Natural killer cell (primary cell): ENCODE measurements at places on chromosomes 1 and 21. TPM values are rescaled to one million over a fixed set of nuclear protein-coding genes. Genes with fewer than 3 reads are reported as not detected.

DNA sequence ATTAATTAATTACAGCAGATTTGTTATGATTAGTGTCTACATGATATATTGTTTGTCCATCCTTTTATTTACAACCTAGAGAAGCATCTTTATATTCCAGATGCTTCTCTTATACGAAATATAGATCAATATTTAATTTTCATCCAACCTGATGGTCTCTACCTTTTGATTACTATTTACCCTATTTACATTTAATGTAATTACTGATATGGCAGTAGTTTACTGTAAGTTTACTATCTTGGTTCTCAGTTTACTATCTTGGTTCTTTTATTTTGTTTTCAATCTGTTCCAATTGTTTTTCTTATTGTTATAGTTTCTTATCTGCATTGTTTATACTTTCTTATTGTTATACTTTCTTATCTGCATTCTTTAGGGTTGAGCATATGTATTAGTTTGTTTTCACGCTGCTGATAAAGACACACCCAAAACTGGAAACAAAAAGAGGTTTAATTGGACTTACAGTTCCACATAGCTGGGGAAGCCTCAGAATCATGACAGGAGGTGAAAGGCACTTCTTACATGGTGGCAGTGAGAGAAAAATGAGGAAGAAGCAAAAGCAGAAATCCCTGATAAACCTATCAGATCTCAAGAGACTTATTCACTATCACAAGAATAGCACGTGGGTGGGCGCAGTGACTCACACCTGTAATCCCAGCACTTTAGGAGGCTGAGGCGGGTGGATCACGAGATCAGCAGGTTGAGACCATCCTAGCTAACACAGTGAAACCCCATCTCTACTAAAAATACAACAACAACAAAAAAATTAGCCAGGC, 28.9 kb downstream of the FAF1 start:
- no peak for DNase-seq

DNA sequence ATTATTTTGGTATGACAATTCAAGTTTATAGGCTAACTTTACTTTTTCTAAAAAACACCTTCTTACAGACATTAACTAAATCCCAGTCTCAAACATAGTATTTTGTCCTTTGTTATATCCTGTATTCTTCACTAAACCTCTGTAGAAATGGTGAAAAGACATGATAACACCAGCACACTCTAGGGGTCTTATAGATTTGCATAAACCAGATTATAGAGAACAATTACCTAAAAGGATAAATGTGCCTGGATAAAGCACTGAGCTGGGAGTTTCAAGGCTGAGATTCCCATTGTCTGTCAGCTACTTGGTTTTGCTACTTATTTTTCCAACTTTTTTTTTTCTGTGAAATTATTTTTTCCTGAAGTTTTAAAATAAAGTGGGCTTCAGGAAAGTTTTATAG, 1288.6 kb upstream of the TMPRSS15 start:
- DNase-seq: no peak

GRCh38 chr1:5099558-5099957, 445.1 kb downstream of the AJAP1 start:
- DNase-seq: no peak

- DNase-seq: no peak
Measured at GRCh38 chr21:40176724-40177123, 309.5 kb downstream of the PCP4 start.

DNA sequence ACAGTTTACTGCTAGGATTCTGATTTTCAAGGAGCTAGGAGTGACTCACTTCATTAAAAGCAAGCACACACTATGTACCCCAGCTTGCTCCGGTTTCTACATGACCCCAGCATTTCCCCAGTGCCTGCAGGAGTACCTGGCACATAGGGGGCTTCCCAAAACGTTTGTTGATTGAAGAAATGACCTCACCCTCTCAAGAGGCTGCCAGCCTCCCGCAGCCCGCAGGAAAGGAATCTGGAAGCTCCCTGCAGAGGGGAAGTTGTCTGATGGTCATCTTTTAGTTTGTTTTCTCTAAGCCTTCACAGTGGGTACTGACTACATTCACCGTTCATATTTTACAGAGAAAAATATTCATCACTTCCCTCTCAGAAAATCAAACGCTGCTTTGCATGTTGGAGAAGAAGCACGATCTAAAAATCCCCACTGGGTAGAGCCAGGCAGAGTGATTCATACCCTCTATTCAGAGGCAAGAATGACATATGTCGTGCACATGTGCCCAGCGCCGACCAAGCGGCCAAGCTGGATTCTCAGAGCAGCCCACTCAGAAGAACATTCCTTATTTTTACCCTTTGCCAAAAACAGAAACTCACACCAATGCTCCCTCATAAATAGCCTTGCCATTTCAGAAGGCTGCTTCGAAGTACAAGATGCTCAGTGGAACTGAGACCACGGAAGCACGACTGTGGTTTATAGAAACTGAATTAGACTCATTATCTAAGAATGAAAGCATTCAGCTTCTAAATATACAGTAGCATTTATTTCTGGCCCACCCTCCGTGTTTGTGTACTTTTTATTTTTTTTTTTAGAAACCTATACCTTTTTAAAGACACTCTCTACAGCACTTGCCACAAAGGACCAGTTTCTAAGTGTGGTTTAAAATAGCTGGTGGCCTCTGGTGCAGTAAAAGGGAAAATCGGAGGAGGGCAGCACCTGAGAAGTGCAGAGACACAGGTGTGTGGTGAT, 143.2 kb downstream of the MIS18A start:
- no peak for DNase-seq

- no peak for DNase-seq
Measured at GRCh38 chr1:228404107-228404720, 2.4 kb downstream of the TRIM11 start.

- DNase-seq: peak; percentile 69
Measured at GRCh38 chr1:40861224-40862003, 749 bp downstream of the CITED4 start.

NR5A2 gene
- not detected for total RNA-seq

HOOK1 gene
- total RNA-seq: 3.9 TPM
